ENCODE measurements at places on chromosomes 2 and 18.

GRCh38 chr2:229523663-229524062, 190.7 kb downstream of the DNER start:
- no peak for DNase-seq

DNA sequence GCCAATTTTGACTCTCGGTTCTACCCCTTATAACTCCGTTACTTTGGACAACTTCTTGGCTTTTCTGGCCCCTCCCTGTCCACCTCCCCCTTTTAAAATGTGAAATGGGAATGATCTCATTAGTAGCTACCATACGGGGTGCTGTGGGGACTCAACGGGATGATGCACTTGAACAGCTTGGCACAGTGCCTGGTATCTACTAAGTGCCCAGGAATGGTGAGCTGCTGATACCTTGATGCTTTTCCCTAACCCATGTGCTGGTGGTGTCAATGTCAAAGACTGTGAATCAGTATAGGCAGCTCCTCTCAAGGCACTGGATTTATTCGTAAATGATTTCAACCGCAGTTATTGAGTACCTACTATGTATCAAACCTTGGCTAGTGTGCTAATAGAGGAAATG, 204.2 kb downstream of the LOXHD1 start:
- no peak for DNase-seq

GRCh38 chr2:110980339-110981062, 140.2 kb upstream of the BCL2L11 start:
- peak; percentile 77 for DNase-seq

DNA sequence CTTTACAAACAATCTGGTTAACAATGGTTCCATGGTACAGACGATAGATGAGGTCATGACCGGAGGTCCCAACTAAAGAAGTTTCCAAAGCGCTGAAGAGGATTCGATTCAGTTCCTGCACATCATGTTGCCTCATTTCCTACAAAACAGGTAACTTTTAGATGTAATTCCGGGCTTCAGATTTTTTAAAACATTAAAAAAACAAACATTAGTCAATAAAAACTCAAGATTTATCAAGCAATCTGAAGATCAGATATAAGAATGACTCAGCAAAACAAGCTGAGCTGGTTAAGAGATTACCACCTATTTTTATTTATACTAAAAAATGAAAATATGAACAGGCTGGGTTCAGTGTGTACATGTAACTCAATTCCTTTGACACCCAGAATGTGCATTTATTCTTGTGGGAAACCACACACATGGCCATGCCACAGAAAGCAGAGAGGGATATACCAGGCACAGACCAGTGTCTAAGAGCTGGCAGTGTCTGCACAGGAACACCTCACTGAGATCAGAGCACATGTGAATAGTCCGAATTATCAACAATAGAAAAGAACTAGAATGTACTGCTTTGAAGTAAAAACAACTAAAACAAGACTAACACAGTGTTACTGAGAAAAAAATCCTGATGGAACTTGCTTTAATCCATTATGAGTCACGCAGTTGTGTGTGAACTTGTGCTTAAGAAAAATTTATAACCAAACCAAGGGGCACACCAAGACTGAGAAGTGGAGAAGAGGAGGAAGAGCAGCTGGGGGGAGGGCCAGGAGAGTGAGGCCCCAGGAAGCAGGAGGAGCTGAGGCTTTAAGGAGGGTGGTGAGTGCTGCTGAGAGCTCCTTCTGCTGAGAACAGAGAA, 9.5 kb downstream of the USP40 start:
- no peak for DNase-seq

- no peak for DNase-seq
Observed at GRCh38 chr2:178436662-178437061, 14.3 kb downstream of the PRKRA start.

DNA sequence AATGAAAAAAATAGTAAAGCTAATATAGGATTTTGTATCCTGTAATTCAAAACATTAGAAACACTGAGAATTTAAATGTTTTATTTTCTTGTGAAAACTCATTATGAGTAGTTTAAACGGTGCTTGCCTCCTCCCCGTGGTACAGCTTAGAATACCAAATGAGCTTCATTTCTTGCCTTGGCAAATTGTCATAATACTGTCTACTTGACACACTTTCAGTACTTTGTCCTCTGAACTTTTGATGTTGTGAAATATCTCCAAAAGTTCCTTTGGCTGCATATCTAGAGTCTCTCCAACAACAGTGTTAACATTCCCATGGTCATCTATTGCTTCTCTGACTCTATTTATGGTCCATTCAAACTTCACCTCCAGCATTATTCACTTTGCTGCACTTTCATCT, 61.9 kb upstream of the EPB41L5 start:
- DNase-seq, result no peak

DNA sequence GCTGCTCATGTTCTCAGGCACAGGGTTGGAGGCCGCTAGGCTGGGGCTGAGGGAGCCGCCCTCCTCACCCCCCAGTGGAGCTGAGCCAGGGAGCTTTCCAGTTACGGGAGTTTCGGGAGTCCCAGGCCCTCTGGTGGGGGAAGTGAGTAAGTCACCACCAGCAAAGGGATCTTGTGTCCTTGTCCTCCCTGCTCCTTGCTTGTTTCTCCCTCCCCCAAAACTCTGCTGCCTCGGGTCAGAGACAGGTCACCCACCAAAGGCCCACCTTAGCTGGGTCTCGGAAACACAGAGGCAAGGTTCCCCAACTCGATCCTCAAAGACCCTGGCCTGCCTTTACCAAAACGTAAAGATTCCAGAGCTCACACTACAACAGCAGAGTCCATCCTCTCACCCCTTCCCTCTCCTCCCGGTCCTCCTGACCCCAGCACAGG, 60.5 kb upstream of the POMC start:
- DNase-seq, result peak; percentile 69

GRCh38 chr2:149747456-149747855, 159.9 kb upstream of the MMADHC start:
- no peak for DNase-seq

GRCh38 chr2:112168422-112169124, 30.4 kb downstream of the FBLN7 start:
- DNase-seq, result peak; percentile 88

GRCh38 chr2:36526226-36526625, 71.7 kb downstream of the FEZ2 start:
- no peak for DNase-seq

DNA sequence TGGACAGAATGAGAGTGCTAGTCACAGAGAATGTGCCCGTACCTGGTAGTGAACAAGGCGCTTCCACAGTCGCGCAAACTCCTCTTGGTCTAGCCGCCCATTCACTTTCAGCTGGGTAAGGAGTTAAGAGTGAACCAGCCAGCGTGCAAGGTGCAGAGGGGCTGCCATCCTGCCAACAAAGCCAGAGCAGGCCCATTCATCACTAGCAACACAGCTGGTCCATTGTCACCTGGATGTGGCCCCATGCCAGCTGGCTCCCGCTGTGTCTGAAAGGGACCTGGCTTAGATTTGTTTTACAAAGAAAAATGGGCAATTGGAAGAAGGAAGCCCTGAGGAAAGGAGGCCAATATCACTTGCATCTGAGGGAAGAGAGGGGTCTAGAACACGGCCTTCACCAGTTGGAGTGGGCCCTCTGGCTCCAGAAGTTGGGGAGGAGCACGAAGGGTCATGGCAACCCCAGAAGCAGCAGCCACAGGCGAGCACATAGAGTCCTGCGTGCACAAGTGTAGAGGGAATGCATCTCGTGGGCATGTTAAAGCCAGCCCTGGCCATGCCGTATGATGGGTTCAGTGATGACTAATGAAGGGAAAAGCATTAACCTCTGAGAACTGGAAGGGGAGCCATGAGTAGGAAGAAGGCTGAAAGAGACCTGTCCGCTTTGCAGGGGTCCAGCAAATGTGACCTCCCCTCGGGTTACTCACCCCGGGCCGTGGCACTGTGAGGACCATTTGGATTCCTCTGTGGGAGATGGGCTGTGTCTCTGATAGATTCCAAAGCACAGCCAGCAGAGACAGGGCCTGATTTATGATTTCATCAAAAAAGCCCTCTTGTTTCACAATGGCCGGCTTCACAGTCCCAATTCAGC, 70.6 kb downstream of the CAPN13 start:
- peak; percentile 91 for DNase-seq

GRCh38 chr2:20433249-20433648, 13.6 kb upstream of the RHOB start:
- no peak for DNase-seq

- no peak for DNase-seq
Observed at GRCh38 chr2:40556739-40557138, 104.8 kb upstream of the SLC8A1 start.

DNA sequence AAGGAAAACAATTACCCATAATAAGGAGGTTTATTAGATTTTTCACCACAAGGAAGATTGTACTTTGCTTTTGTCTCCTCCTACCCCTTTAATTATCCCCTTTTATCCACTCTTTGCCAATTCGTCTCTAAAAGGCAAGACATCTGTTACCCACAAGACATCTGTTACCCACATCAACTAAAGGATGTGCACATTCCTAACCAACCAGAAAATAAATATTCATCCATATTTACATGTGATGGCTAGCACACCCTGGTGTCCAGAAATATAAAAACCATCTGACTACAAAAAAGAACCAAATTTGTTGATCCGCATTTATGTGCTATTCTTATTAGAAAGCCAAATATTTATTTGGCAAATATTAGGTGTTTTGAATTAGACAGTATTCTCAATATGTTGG, 35.7 kb downstream of the ACVR1C start:
- DNase-seq, result peak; percentile 0

GRCh38 chr2:225140723-225141122, 98.5 kb upstream of the DOCK10 start:
- no peak for DNase-seq

DNA sequence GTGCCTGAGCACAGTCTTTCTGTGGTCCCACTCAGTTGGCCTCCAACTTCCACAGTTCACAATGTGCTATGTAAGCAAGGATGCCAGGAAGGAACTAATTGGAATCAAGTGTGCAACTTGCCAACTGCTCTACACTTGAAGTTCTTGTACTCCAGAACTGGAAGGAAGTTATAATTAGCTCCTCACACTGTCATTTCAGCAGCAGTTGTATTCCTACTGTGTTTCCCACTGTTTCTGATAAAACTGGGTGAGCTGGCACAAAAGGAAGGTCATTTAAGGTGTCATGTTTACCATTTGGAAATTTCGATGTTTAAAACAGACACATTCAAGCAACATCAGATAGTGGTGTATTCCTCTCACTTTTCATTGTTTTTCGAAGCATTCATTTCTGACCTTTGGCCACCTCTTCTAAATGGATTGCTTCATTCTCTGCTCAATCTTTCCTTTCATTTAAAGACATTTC, 84.2 kb downstream of the ANTXR1 start:
- no peak for DNase-seq

DNA sequence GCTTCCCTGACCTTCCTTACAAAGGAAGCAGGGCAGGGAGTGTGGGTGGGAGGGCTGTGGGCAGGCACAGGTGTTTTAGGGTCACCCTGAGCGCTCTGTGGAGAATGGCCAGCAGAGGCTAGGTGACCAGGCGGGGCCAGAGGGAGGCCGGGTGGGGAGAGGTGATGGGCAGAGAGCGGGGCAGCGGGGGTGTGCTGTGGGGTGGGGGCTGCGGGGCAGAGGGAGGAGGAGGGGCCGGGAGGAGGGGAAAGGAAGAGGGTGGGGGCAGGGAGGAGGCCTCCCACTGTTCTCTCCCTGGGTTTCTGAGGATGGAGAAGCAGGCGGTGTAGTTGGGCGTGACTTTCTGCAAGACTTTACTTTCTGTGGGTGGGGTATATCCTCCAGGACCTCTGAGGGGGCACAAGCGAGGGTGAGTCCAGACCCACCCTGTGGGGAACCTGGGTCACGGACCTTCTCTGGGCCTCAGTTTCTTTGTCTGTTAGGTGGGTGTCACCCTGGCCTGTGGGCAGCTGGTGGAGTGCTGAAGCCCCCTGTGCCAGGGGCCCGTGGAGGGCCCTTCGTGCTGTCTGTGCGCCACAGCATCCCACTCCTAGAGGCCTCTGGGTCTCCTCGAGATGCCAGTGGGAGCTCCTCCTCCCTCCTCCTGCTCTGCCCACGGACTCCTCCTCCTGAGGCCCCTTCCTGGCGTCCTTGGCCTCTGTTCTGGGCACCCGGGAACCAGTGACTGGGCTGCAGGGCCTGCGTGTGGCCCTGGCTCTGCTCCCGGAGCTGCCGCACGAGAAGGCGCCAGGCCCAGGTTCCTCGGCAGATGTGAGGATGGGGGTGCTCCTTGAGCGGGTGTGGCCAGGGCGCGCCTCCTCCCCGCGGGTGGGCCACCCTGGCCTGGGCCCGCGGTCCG, 6.3 kb upstream of the NEU4 start:
- no peak for DNase-seq

- DNase-seq, result no peak
Observed at GRCh38 chr2:38653380-38653714, 12.6 kb upstream of the GALM start.

GRCh38 chr18:34806527-34806926, 96.4 kb downstream of the DTNA start:
- DNase-seq, result no peak

GRCh38 chr2:88350331-88351248, 101.9 kb downstream of the FOXI3 start:
- no peak for DNase-seq

- no peak for DNase-seq
Observed at GRCh38 chr2:10053351-10053750, 10.0 kb downstream of the KLF11 start.

DNA sequence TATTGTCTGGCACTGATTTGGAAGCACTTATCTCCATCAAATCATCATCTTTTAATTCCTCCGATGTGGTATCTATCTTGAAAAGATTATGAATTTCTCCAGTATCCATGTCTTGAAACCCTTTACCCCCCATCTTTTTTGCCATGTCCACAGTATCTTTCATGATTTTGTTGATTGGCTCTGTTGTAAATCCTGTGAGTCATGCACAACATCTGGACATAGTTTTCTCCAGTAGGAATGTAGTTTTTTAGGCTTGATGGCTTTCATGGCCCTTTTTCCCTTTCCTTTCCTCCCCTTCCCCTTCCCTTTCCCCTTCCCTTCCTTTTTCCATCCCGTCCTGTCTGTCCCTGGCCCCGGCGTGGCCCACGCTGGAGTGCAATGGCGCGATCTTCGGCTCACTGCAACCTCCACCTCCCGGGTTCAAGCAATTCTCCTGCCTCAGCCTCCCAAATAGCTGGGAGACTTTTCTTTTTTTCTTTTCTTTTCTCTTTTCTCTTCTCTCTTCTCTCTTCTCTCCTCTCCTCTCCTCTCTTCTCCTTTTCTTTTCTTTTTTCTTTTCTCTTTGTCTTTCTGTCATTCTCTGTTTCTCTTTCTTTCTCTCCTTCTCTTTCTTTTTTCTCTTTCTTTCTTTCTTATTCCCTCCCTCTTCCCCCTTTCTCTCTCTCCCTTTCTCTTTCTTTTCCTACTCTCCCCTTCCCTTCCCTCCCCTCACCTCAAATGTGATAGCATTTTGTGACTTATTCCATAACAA, 18.4 kb upstream of the ZNF638 start:
- no peak for DNase-seq

DNA sequence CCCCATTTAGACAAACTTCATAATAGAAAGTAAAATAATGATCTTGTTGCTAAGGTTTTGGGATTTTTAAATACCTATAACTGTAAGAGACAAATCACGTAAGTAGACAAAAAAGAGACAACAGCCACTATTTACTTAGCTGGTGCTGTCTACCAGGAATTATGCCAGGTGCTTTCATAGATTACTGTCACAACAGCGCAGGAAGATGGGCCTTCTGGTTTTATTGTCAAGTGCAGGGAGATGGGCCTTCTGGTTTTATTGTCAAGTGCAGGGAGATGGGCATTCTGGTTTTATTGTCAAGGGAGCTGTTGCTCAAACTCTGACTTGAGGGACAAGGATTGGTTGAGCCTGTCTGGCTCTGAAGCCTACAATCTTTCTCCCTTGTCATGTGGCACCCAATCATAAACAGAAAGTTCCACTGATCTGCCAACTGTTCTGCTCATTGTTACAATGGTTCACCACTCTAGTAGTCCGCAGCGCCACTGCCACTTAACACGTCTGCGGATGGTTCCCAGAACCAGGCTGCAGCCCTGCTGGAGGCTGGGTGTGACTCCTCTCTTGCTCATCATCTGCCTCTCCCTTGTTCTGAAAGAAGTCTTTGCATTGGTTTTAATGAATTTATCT, 95.0 kb downstream of the RNF144A start:
- peak; percentile 86 for DNase-seq

Measured in COR-L47 (cell line).